ENCODE measurements at places on chromosomes 4 and X. TPM values are rescaled to one million over a fixed set of nuclear protein-coding genes. Genes with fewer than 3 reads are reported as not detected.

DNA sequence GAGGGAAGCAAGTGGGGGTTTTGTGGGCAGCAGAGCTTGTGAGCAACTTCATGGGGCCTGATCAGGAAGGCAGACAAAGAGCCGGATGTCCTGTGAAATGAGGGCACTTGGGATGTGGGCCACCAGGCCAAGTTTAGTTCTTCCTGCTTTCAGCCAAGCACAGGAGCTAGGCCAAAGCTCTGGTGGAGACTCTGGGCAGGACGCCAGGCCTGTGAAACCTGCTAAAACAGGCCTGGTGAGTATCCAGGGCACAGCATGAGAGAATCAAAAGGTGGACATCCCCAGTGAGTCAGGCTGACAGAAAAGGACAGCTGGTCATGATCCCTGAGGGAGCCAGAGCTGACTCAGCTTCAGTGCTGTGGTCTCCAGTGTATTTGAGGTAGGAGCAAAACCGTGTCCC lies 95.7 kb downstream of the NPNT start:
- DNase-seq, result peak; percentile 60

- no peak for DNase-seq
These were observed 106.3 kb downstream of the C4orf51 start for GRCh38 chr4:145786261-145786660.

GRCh38 chr4:23700197-23700596 lies 189.7 kb downstream of the PPARGC1A start:
- no peak for DNase-seq

GRCh38 chr4:167238226-167238625 lies 3.9 kb upstream of the SPOCK3 start:
- no peak for DNase-seq

DNA sequence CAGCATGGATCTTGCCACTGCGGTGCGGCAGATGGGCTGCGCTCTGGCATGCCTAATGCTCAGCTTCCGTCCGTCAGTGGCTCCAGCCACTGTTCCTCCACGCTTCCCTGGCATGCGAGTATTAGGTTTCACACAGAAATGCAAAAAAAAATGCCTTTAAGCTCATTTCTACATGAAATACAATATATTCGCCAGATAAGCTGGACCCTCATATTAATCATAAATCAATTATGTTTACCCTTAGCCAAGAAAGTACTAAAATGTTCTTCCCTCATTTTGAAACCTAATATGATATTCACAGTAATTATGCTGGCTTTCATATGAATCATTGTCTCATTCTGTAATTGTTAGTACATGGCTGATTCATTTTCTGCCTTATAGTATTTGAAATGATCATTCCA lies 115.5 kb upstream of the FAM241A start:
- no peak for DNase-seq

UGT2B7 gene
- total RNA-seq, result not detected

- no peak for DNase-seq
These were observed 81.0 kb downstream of the BCOR start for GRCh38 chrX:40016749-40017148.

DNA sequence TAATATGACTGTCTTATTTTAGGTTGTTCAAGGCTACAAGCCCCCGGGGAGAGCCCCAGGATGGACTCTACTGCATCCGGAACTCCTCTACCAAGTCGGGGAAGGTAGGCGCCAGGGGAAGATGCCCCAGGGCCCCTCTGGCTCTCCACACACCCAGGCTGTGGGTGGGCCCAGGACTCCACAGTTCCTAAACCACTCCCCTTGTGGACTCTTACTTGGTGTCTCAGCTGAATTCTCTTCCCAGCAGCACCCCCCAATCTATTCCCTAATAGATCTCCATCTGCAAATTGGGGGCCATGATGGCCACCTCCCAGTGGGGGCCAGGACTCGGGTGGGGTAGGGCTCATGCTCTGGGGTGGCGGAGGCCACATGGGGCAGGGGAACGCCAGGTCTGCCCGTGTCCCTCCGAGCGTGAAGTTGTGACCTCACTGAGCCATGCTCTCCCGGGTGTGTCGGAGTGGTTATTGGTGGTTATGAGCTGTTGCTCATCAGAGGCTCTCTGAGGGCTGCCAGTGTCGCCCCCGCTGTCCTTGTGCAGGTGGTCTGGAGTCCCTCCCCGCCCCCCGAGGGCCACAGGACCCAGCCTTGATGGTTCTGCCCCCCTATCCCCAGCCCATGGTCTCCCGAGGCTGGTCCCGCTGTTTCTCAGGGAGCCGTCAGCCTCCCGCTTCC lies 11.2 kb upstream of the ADD1 start:
- DNase-seq, result no peak

HMX1 gene
- total RNA-seq, result not detected

VCX3B gene
- not detected for total RNA-seq

EDA2R gene
- 0.83 TPM for total RNA-seq

- no peak for DNase-seq
These were observed 146.6 kb upstream of the CPEB2 start for GRCh38 chr4:14855719-14856061.

GABRG1 gene
- not detected for total RNA-seq

EMCN gene
- 66.4 TPM for total RNA-seq

- DNase-seq, result no peak
These were observed 49.4 kb downstream of the UGT2B10 start for GRCh38 chr4:68865188-68865638.

- no peak for DNase-seq
These were observed 50.4 kb downstream of the SORBS2 start for GRCh38 chr4:185761352-185762235.

GRCh38 chr4:128728190-128728589 lies 81.3 kb upstream of the JADE1 start:
- DNase-seq, result no peak

DNA sequence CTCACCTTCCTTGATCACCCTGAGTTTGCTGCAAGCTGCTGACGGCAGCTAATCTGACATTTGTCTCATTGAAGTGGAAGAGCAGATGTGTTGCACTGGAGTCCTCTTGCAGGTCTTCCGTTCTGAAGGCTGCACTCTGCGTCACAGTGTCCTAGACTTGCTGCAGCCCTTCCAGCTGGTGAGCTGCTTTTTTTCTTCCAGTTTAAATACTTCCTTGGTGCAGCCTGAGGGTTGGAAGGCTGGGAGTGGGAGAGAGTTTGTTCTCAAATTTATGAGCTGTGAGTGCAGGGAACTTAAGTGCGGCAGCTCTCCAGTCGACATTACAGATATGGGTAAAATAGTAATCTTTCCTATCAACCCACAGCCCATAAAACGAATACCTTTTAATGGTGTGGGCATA lies 303.6 kb upstream of the FAT1 start:
- DNase-seq, result no peak

GRCh38 chrX:53483838-53484405 lies 49.8 kb upstream of the HSD17B10 start:
- DNase-seq, result no peak

DNA sequence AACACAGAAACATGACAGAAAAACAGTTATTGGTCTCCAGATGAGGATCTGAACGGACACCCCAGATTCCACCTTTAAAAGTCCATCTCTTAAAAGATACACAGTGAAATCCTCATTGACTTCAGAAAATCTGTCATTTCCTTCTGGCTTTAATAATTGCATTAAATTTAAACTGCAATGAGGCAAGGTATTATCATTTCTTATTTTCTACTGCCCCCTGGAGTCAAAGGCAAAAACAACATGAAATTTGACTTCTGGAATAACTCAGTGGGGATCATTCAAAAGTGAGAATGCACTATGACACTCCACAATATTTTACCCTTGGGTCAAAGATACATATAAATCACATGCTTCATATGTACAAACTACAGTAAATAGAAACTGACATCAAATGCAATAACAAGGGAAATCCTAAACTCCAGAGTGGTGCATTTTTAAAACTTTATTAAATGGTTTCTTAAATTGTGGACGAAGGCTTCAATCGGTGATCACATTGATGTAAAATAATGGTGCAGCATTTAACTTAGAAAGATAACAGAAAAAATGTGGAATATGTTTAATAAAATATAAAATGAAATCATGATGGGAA lies 56.4 kb upstream of the SPANXN1 start:
- DNase-seq, result no peak

GRCh38 chrX:119816300-119816699 lies 24.9 kb upstream of the RPL39 start:
- no peak for DNase-seq

- no peak for DNase-seq
These were observed 78.7 kb upstream of the OGT start for GRCh38 chrX:71454222-71454621.

GRCh38 chr4:11719879-11720278 lies 291.2 kb upstream of the HS3ST1 start:
- no peak for DNase-seq

DNA sequence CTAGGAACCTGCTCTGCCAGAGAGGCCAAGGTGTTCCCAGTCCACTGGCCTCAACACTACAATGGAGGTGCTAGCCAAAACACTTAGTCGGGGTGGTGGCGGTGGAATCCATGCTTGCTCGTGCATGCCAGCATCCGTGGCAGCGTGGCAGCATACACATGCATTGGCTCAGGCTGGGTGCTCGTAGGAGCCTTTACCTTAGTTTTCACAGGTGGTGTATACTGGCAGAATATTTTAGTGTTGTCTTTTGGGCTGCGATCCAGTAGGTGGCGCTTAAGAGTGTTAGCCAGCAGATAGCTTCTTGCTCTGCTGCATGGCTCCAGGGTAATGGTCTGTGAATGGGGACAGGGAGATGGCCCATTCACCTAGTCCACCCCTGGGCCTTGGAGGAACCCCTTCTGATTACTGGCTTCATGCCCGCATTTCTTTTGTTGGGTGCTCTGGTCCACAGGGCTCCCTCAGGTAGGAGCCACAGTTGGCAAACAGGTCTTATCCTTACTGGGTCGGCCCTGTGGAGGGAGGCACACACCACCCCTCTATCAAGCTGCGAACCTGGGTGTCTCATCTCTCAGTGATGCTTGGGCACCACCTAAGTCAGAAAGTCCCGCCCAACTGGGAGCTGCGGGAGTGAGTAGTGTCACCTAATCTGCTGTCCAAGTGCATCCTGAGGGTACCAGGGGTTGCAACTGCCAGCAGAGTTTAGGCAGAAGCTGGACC lies 40.0 kb downstream of the RIPPLY1 start:
- DNase-seq, result no peak

RAB33B gene
- total RNA-seq, result 7.1 TPM

GRCh38 chrX:13195340-13195739 lies 124.5 kb downstream of the ATXN3L start:
- no peak for DNase-seq

NPY2R gene
- total RNA-seq, result not detected

- no peak for DNase-seq
These were observed 227.8 kb upstream of the CXXC4 start for GRCh38 chr4:104722467-104722866.

DNA sequence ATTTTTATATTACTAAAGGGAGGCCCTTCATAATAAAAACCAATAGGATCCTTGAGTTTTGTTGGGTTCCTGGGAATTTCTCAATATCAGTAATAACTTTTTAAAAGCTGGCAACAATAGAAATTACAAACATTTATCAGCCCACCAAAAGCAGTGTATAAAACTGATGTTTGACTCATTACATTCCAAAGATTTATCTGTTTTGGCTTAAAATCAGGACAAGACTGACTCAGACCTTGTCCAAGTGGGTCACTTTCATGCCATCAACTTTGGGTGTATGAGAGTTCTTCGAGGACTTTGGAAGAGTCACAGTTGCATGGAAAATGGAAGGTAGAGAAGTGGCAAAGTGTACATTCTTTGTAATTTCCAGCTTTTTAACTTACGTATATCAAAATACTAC lies 102.8 kb downstream of the FRMPD4 start:
- DNase-seq, result no peak

PDS5A gene
- total RNA-seq, result 30.3 TPM

- no peak for DNase-seq
These were observed 24.4 kb downstream of the SYAP1 start for GRCh38 chrX:16743604-16744325.

DNA sequence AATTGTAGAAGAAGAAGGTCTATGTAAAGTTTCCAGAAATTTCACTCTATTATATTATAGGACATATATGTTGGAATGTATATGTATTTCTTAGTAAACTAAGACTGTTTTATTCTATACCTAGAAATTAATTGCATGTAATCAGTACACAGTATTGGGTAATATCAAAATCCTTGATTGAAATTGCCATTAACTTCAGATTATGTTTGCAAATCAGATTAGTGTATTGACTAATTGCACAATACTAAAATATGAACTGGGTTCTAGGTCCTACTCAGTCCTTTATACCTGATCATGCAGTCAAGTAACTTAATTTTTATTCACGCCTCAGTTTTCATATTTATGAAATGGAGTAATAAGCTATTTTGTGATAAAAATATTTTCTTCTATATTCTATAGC lies 950.3 kb upstream of the ADGRL3 start:
- no peak for DNase-seq

DNA sequence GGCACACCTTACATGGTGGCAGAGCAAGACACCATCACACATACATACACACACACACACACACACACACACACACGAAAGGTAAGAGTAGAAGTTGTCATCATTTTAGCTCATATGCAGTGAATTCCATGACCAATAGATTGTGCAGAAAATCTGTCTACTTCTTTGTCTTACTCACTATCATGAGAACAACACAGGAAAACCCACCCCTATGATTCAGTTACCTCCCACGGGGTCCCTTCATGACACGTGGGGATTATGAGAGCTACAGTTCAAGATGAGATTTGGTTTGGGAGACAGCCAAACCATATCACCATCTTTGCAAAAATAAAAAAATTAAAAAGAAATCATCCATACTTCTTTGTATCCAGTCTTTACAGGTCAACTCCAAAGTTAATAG lies 221.1 kb downstream of the BMPR1B start:
- DNase-seq, result no peak

DNA sequence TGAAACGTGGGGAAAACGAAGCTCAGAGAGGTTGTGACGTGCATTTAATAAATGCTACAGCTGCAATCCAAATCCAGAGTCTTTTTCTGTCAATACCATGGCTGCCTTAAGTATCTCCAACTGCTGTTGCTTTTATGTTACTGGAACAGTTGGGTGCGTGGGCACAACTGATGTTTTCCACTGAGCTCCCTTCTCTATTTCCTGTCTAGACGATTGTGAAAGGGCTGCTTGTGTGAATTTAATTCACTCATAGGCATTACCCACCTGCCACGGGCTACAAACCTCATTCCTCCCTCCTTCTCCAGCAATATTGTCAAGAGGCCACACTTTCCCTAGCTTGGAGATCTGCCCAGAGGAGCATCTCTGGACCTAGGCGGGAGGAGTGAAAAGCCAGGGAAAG lies 526.0 kb downstream of the MID1IP1 start:
- no peak for DNase-seq

GRCh38 chr4:143351774-143352451 lies 15.2 kb downstream of the GAB1 start:
- no peak for DNase-seq

ALB gene
- total RNA-seq, result not detected
